ENCODE measurements at places on chromosomes 4 and X. TPM values are rescaled to one million over a fixed set of nuclear protein-coding genes. Genes with fewer than 3 reads are reported as not detected.

The DCAF4L1 gene
- total RNA-seq, result 0.19 TPM

The NUDT6 gene
- 7.7 TPM for total RNA-seq

The TMPRSS11F gene
- not detected for total RNA-seq

The IQCM gene
- total RNA-seq, result not detected

The BOD1L1 gene
- 27.1 TPM for total RNA-seq

The CABS1 gene
- not detected for total RNA-seq

The HS3ST1 gene
- total RNA-seq, result 1.3 TPM

The WNK3 gene
- 0.65 TPM for total RNA-seq

The STAP1 gene
- total RNA-seq, result not detected

The RCHY1 gene
- 40.3 TPM for total RNA-seq

The PPA2 gene
- 62.6 TPM for total RNA-seq

The ADAMTS3 gene
- total RNA-seq, result 1.6 TPM

The CXorf49 gene
- total RNA-seq, result not detected

The PGAM4 gene
- not detected for total RNA-seq

The CLCN3 gene
- 44.4 TPM for total RNA-seq

The S100G gene
- total RNA-seq, result not detected

The F8A1 gene
- total RNA-seq, result 2.3 TPM

The FGF5 gene
- 0.29 TPM for total RNA-seq

The NLRP2B gene
- under 0.01 TPM for total RNA-seq

The FANCB gene
- total RNA-seq, result 2.6 TPM

The TRO gene
- total RNA-seq, result 4.5 TPM

The NSG1 gene
- 0.57 TPM for total RNA-seq

The DLG3 gene
- total RNA-seq, result 1.2 TPM

The SLIT2 gene
- total RNA-seq, result 1.6 TPM

The CDK16 gene
- total RNA-seq, result 99.8 TPM

The UCHL1 gene
- total RNA-seq, result 788 TPM

The TENM3 gene
- total RNA-seq, result 23.1 TPM

The COMMD8 gene
- total RNA-seq, result 19.6 TPM

The PRSS48 gene
- total RNA-seq, result not detected

The AKAP14 gene
- not detected for total RNA-seq

The PLAC8 gene
- total RNA-seq, result 2.5 TPM

The NPFFR2 gene
- not detected for total RNA-seq

The UGT2B11 gene
- total RNA-seq, result not detected

The MAGEB1 gene
- not detected for total RNA-seq

The ZMAT1 gene
- total RNA-seq, result 2.4 TPM

The INPP4B gene
- 10.2 TPM for total RNA-seq

The GAB3 gene
- 18.0 TPM for total RNA-seq

The CLGN gene
- total RNA-seq, result 0.67 TPM

The STPG2 gene
- total RNA-seq, result under 0.01 TPM

The KLF3 gene
- total RNA-seq, result 43.7 TPM

The GRIA3 gene
- not detected for total RNA-seq

The CCSER1 gene
- 2.6 TPM for total RNA-seq

The TXLNG gene
- 6.5 TPM for total RNA-seq

The CFI gene
- 47.0 TPM for total RNA-seq

The LNX1 gene
- 0.76 TPM for total RNA-seq

The SFRP2 gene
- not detected for total RNA-seq

The POU4F2 gene
- not detected for total RNA-seq

The OPN1MW gene
- not detected for total RNA-seq

The FAM184B gene
- total RNA-seq, result not detected

The CTAG1B gene
- not detected for total RNA-seq

The FOXR2 gene
- total RNA-seq, result not detected

The SLC16A2 gene
- total RNA-seq, result 2.0 TPM

The PRKG2 gene
- total RNA-seq, result under 0.01 TPM

The ZAR1 gene
- total RNA-seq, result 0.19 TPM

The CD38 gene
- total RNA-seq, result 0.98 TPM

The F8A3 gene
- total RNA-seq, result 3.9 TPM
